H4 (cell line): ENCODE measurements at places on chromosomes 3 and 15. TPM values are rescaled to one million over a fixed set of nuclear protein-coding genes. Genes with fewer than 3 reads are reported as not detected.
A peak's percentile ranks its signal among the peaks of the same experiment; 100 is the strongest.

- DNase-seq, result no peak
Observed at GRCh38 chr3:74009961-74010844, 385.5 kb upstream of the PDZRN3 start.

Gene GOLGB1
- 15.0 and 20.0 TPM in 2 replicates for total RNA-seq

GRCh38 chr3:87848003-87848402 is 210.8 kb downstream of the CGGBP1 start:
- no peak for DNase-seq

DNA sequence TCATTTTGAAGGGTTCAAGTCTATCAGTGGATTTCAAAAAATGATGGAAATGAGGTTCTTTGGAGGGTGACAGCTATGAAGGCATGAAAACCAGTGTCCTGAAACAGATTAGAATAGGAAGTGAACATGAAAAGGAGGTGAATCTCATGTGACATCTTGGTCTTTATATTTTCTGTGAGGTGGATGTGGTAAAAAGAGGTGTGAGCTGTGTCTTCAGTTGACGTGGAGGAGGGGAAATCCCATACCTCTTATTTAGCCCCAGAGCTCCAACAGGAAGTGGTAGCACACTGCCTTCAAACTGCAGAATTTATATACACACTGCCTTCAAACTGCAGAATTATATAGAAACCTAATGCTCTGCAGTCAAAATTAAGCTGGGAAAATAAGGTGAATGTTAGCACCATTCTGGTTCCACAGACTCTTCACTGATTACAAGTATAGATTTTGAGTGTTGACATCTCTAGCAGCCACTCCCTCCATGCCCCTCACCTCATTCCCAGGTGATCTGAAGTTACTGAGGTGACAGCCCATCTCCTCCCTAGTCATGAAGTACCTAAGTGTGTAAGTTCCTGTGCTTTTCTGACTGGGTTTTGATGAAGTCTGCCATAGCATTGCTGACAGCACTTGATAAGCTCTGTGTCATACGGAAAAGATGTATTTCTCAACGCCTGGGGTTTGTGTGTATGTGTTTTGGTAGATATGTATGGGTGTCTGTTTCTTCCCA is 2.7 kb downstream of the RAB8B start:
- DNase-seq, result no peak

Gene COL6A6
- total RNA-seq, result not detected in 2 replicates

DNA sequence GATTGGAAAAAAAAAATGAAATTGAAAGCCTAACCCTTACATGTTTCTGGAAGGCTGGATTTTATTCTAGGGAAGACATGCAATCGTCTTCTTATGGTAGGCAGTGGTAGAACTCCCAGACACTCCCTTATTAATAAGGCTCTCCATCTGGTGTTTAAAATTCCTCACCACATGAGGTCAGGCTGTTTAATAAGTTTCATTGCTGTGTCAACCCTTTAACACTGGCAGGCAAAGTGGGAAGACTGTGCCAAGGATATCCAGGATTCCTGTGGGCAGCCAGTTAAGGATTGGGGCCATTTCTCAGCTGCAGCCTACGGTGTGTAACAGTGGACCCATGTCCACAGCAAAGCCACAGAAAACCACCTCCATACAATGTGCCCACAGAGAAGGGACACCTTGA is 225.5 kb upstream of the CHRM5 start:
- DNase-seq, result peak; percentile 18

GRCh38 chr3:187999821-188000220 is 154.1 kb upstream of the LPP start:
- DNase-seq, result no peak

Gene ANKDD1A
- 0.25 and 1.1 TPM in 2 replicates for total RNA-seq

Gene CHRNA5
- 27.0 and 39.4 TPM in 2 replicates for total RNA-seq
